Testis (tissue), 5 donors: ENCODE measurements at places on chromosomes 16 and 17. TPM values are rescaled to one million over a fixed set of nuclear protein-coding genes. Genes with fewer than 3 reads are reported as not detected.

DNA sequence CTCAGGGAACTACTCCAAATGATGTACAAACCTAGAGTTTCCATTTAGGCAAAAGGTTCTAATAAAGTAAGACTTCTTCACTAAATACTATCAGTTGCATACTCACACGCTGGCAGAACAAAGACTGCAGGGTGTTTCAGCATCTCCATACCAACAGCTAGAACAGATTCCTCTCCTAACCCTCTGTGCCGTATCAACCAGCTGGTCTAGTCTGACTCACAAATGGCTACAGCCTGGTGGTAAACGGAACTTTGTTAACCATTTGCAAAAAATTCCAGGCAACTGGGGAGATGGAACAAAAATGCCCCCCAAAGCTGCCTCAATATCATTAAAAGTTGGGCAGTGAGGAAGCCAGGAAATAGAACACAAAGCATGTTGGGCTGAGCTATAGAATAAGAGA is 217.1 kb downstream of the GRIN2A start:
- no peak overlapping the region for H3K27ac ChIP-seq
- H3K27me3 ChIP-seq, result no peaks in the 10 kb centered on the region
- H3K4me1 ChIP-seq, result no peaks in the 10 kb centered on the region
- H3K36me3 ChIP-seq, result no peaks in the 10 kb centered on the region

The TOP2A gene
- total RNA-seq, result 94.9 TPM

DNA sequence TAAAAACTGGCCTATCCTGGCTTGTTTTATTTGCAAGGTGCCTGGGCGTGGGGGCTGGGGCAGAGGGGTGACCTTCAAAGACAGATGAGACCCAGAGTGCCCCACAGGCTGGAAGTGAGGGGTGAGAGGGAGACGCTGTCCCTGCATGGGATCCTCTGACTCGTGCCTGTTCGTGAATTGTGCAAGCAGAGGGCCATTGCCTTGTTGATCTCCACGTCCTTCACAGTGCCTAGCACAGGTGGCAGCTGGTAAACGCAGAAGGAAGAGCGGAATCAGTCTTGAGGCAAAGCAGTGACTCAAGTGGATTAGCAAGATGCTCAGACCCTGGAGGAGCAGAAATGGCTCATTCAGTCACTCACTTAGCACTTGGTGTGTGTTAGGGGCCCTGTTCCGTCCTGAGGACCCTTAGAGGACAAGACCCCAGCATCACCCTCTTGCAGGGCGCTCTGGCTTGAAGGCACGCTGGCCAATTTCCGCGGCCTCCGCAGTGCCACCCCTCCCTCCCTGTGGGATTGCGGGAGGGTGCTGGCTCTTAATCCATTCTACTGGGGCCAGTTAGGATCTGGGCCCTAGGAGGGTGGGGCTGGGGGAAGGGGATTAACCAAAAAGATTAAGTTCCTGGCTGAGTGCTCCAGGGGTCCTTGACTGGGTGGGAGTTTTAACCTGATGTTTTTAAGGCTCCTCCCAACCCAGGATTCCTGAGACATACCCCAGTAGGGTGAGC is 151.2 kb downstream of the CCDC182 start:
- H3K4me3 ChIP-seq, result no peak overlapping the region
- no peak for DNase-seq
- no peaks in the 10 kb centered on the region for H3K4me1 ChIP-seq
- no peaks in the 10 kb centered on the region for H3K36me3 ChIP-seq
- no peaks in the 10 kb centered on the region for H3K27me3 ChIP-seq
- no peak overlapping the region for H3K27ac ChIP-seq

DNA sequence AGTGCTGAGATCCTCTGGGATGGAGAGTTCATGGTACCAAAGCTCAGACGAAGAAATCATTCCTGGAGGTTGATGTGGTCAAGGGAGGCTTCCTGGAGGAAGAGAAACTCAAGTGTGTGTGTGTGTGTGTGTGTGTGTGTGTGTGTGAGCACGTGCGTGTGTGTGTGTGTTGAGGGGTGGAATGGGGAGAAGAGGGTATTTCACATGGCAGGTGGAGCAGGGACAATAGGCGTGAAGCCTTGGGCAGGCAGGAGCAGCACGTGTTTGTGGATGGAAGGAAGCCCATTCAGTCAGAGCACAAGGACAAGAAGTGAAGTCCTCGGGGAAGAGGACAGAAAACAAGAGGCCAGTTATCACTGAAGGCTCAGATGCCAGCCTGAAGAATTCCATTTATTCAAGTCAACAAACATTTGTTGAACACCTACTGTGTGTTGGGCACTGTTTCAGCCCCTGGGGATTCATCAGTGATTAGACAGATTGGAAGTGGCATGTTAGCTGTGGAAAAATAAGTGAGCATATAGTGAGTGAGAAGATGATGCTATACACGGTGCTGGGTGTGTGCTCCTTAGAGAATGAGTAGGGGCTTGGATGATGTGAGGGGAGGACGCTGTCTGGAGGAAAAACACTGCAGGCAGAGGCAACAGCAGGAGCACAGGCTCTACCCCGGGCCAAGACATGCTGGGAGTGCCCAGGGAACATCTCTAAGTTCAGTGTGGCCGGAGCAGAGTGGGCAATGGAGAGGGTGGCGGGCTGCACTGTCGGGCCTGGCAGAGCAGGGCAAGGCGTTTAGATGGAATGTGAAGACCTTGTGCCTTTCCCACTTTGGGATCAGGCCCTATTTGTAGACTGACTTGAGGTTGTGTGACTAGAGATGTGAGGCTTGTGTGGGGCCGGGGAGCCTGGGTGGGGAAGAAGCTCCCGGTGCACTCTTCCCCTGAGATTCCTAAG is 267.1 kb downstream of the CBLN1 start:
- no peak for DNase-seq
- no peaks in the 10 kb centered on the region for H3K36me3 ChIP-seq

- peak; percentile 14 for DNase-seq
- H3K36me3 ChIP-seq, result no peaks in the 10 kb centered on the region
- H3K27me3 ChIP-seq, result no peaks in the 10 kb centered on the region
- H3K27ac ChIP-seq, result no peak overlapping the region
- H3K4me3 ChIP-seq, result no peak overlapping the region
Observed at GRCh38 chr17:145671-146541, 8.5 kb downstream of the SCGB1C2 start.

DNA sequence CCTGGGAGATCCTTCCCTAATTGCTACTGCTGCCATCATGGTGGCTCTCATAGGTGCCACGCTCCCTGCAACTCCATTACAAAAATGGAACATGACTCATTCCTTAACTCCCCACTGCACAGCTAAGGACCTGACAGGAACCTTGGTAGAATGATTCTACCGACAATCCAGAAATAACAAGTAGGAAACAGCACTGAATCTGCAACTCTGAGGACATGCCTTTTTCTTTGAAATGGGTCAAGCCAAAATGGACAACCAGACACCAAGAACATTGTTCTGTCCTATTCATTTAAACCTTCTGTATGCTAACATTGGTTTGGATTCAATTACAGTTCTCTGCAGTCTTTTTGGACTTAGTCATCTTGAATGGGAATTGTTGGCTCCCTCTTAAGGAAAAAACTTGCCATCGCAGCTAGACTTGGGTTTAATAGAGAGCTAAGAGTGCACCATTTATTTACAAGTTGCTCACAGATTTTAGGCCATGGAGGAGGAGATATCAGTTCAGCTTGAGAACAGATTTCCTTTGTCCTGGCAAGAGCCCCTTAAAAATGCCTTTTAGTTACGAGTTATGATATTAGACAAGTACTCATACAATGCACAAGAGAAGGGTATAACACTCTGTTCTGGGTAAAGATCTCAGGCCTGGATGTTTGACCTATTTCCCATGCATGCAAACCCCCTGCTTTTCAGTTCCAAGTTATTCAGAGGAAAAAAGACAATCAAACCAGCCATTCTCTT is 20.9 kb upstream of the NSRP1 start:
- no peaks in the 10 kb centered on the region for H3K4me1 ChIP-seq
- no peak overlapping the region for H3K4me3 ChIP-seq
- peak overlapping the region; percentile 25 for H3K27ac ChIP-seq
- H3K27me3 ChIP-seq, result no peaks in the 10 kb centered on the region

The LITAFD gene
- 2.2 TPM for total RNA-seq

- H3K27me3 ChIP-seq, result no peaks in the 10 kb centered on the region
- H3K36me3 ChIP-seq, result no peaks in the 10 kb centered on the region
- H3K4me3 ChIP-seq, result no peak within 1 kb of the TSS
- peak; percentile 29 for DNase-seq
- no peak within 1 kb of the TSS for H3K27ac ChIP-seq
Observed at GRCh38 chr16:50681021-50681885, at the start of gene SNX20. SNX20 (minus strand) TSS chr16:50681312; CDS start chr16:50677526, 3,786 bp downstream.

The EVPLL gene
- 1.7 TPM for total RNA-seq
